ENCODE measurements at places on chromosomes 3 and 15. TPM values are rescaled to one million over a fixed set of nuclear protein-coding genes. Genes with fewer than 3 reads are reported as not detected.
A peak's percentile ranks its signal among the peaks of the same experiment; 100 is the strongest.

Gene MAN2C1
- 269 TPM for total RNA-seq

Gene AEN
- total RNA-seq, result 11.0 TPM

Gene UBL7
- 60.0 TPM for total RNA-seq

GRCh38 chr15:62545467-62546227 lies 380.6 kb upstream of the C2CD4B start:
- peak; percentile 84 for ATAC-seq

Gene CA12
- 46.7 TPM for total RNA-seq

DNA sequence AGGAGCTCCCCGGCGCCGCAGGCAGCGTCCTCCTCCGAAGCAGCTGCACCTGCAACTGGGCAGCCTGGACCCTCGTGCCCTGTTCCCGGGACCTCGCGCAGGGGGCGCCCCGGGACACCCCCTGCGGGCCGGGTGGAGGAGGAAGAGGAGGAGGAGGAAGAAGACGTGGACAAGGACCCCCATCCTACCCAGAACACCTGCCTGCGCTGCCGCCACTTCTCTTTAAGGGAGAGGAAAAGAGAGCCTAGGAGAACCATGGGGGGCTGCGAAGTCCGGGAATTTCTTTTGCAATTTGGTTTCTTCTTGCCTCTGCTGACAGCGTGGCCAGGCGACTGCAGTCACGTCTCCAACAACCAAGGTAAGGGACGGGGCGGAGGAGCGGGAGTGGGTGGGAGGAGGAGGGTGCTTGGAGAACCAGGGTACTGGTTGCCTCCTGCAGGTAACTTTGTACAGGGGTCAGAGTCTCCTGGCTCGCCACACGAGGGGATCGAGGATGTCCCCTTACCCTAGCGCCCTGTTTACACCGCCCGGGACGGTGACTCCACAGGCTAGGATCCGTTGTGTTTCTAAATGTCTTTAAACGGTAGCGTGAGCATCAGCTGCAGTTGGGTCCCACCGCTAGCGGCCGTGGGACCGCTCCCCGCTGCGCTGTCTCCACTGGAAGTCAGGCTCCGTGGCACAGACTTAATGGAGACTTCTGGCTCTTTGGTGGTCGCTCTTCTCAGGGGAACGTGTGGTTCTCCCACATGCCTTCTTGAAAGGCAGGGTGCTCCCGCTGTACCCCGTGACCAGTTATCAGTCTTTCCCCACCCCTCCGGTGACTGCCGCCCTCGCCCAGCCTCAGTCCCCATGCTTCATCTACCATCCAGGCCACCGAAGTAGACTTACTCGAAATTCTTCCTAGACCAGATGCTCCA lies 515 bp downstream of the EPHA6 start:
- ATAC-seq, result no peak

Gene SPINT1
- total RNA-seq, result 2.6 TPM

Measured in gastroesophageal sphincter (tissue), 4 donors.